ENCODE measurements at places on chromosomes 2 and 18.
A peak's percentile ranks its signal among the peaks of the same experiment; 100 is the strongest.

DNA sequence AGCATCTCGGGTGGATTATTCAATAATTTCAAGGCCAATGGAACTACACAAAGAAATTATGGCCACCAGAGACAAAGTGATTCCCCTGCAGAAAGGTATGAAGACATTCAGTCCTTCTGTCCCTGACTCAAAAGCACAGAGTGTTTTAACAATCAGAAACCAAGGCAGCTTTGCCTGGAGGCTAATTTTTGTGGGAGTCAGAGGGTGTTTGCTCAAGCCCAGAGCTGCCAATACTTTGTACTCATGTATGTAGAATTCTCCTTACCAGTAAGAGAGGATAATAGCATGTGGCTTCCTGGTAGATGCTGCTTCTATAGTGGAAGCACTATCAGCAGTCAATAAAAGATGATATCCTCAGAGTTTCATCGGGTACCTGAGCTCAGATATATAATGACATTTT, 178.4 kb downstream of the KCNE4 start:
- no peak for DNase-seq

- peak; percentile 6 for DNase-seq
Observed at GRCh38 chr2:102442967-102443828, 20.2 kb downstream of the IL18RAP start.

DNA sequence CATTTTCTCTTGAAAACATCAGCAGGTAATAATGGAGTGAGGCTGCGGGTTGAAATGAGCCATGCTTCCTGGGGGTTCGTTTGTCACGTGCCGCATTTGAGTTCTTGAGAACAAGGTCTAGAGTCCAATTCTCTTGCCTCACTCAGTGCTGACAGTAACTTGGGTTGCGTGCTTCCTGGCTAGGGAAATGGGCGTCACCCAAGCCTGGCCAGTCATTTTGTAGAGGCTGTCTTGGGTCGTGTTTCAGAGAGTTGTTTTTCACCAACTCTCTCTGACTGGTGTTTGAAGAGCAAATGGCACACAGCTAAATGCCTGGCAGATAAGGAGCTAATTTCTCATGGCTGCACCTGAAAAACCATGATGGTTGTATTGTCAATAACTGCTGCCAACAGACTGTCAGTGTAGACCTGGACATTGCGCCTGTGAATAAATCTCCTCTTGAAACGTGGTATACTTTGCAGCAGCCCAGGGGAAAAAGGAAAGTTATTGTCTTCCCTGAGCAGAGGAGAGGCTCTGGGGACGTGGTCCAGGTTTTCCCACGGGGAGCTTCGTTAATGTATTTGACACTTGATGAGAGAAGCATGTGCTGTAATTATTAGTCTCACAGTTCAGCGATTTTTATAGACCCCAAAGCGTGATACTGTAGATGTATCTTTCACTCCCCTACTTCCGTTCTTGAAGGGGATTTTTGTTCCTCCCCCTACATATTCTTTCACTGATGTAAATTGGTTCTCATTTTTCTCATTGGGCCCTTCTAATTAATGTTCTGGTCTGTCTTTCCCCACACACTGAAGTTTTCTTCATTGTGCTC, 196.0 kb downstream of the FHOD3 start:
- DNase-seq: peak; percentile 60

GRCh38 chr2:63614983-63615945, 26.5 kb downstream of the MDH1 start:
- no peak for DNase-seq

GRCh38 chr2:227861011-227861410, 10.4 kb upstream of the DAW1 start:
- DNase-seq: no peak

- no peak for DNase-seq
Observed at GRCh38 chr2:240503848-240504247, 53.9 kb downstream of the ANKMY1 start.

- peak; percentile 8 for DNase-seq
Observed at GRCh38 chr18:24089076-24089475, 49.8 kb upstream of the CABYR start.

GRCh38 chr2:28522481-28522880, 26.6 kb downstream of the PLB1 start:
- DNase-seq: no peak

GRCh38 chr18:58806826-58807714, 57.6 kb upstream of the ZNF532 start:
- no peak for DNase-seq

DNA sequence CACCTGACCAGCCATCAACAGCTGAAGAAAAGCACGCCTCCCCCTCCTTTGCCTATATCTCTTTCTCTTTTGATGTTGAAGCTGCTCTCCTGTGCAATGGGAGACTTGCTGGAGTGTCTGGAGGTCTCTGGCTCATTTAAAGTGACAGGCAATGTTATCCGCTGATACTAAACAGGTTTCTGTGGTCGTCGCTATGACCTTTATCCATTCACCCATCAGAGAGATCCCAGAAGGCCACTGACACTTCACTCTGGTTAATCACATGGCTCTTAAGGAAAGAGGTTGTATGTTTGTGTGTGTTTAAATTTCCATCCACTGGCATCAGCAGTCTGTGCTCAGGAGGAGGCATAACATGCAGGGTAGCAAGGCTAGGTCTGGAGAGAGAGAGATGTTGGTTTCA, 277.3 kb downstream of the MTX2 start:
- no peak for DNase-seq

- no peak for DNase-seq
Observed at GRCh38 chr2:187198136-187198535, 249.9 kb downstream of the CALCRL start.

GRCh38 chr18:21584391-21584790, 16.1 kb downstream of the ESCO1 start:
- no peak for DNase-seq

GRCh38 chr2:157874997-157875640, 1.0 kb downstream of the ACVR1 start:
- no peak for DNase-seq

GRCh38 chr2:84799772-84800171, 81.1 kb downstream of the TRABD2A start:
- no peak for DNase-seq

DNA sequence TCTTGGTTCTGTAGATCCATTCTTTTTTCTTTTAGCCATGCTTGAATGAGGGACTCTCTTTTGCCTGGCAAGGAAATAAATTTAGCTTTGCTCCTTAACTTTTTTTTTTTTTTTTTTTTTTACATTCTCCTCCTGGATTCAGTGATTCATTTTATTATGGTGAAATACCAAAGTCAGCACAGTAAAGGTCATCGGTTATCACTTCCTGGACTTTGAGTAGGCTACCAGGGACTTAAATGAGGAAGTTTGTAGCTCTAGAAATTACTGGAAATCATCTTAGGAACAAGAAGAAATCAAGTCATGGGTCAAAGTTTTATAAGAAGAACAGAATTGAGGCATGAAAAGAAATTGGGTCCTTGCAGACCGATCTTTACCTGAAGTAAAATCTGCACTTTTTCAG, 75.0 kb downstream of the SOCS6 start:
- DNase-seq: no peak

Data from NCI-H1694 (cell line).